Sigmoid colon (tissue), 7 donors: ENCODE measurements at places on chromosomes 1 and 21. TPM values are rescaled to one million over a fixed set of nuclear protein-coding genes. Genes with fewer than 3 reads are reported as not detected.

PRMT6 gene
- 15.6 TPM for total RNA-seq

SLAMF9 gene
- not detected for total RNA-seq

RGSL1 gene
- total RNA-seq: not detected

DNAJC8 gene
- 94.2 TPM for total RNA-seq

KIF21B gene
- 0.71 TPM for total RNA-seq

IL20 gene
- total RNA-seq: not detected

GPATCH4 gene
- total RNA-seq: 17.1 TPM
